ENCODE measurements at places on chromosomes 1 and 21.

DNA sequence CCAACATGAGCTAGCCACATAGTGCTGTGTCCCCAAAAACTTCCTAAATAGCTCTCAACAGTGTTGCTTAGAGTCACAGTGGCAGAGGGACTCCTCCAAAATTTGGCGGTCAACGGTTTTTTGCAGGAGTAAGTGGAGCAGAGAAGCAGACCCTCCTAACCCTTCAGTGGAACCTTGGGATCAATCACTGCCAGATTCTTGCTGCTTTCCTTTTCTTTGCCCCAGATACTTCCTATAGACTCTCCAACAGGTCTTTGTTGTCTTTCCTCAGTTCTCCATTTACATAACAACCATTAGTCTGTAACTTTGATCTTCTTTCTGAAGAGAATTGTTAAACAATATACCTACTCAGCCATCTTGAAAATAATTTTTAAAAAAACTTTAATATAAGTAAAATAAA lies 556.1 kb downstream of the BRINP3 start:
- no peak for DNase-seq

DNA sequence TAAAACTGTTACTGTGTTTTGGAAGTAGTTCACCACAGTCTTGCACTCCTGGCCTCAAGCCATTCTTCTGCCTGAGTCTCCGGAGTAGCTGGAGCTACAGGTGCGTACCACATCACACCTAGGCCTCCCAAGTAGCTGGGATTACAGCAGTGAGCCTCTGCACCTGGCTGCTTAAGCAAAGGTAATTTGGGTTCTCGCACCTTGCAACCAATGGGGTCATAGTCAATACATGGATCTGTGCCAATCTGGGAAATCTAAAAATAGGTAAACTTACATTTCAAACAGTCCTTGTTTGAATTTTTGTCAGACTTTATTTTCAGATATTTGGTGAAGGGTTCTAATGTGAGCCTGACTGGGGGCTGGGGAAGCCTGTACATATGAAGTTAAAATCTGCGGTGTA lies 466.5 kb downstream of the PCP4 start:
- DNase-seq: no peak

DNA sequence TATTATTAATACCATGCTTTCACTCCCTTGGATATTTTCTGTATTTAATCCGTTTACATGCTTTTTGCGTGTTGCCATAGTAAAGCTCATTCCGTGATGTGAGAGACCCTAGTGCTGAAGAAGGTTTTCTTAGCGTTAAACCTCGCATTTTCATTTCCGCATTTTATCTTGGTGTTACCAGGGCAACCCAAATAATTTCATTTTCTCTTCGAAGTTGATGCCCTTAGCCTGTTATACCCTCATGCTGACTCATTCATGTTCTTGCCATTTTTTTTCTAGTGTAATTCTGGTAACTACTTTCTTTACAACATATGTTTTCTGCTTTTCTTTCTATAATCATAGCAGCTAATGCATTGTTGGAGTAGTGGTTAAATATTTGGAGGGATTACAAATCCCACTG lies 37.2 kb downstream of the LRRC8C start:
- DNase-seq: no peak

DNA sequence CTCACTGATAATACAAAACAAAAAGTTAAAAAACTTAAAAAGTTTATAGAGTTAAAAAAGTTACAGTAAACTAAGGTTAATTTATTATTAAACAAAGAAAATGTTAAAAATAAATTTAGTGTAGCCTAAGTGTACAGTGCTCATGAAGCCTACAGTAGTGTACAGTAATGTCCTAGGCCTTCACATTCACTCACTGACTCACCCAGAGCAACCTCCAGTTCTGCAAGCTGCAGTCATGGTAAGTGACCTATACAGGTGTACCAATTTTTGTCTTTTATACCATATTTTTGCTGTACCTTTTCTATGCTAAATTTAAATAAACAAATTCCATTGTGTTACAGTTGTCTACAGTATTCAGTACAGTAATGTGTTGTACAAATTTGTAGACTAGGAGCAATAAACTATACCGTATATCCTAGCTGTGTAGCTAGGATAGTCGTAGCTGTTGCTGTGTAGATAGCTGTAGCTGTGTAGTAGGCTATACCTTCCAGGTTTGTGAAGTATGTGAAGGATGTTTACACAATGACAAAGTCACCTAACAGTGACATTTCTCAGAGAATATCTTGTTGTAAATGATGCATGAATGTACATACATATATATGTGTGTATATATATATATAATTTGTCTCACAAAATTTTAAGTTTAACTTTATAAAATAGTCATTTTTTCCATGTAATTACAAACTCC lies 140.2 kb downstream of the TGFB2 start:
- DNase-seq: no peak

- no peak for DNase-seq
Observed at GRCh38 chr1:155761736-155762405, 73.0 kb downstream of the DAP3 start.

DNA sequence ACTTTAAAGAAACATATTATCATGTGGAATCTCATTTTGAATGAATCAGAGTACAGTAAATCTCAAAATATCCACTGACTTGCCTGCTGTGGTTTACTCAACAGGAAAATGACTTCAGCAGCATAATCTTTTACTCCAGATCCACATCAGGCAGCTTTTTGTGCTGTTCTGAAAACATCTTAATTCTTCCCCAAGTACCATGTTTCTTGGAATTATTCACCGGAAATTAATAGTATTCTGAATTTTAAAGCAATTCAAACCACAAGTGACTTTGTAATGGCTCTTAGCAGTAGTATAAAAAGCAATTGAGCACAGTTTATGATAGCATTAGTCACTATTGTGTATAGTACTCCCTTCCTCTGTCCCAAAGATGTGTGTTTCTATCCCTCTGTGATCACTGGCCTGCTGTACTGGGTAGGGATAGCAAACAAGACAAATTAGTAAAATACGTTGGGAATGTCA lies 64.2 kb upstream of the ERRFI1 start:
- no peak for DNase-seq

- DNase-seq: no peak
Observed at GRCh38 chr1:93705892-93706500, 24.4 kb upstream of the BCAR3 start.

- DNase-seq: no peak
Observed at GRCh38 chr1:188261849-188262248, 1433.1 kb downstream of the PLA2G4A start.

- DNase-seq: peak; percentile 34
Observed at GRCh38 chr1:31183927-31184554, 55.6 kb downstream of the NKAIN1 start.

DNA sequence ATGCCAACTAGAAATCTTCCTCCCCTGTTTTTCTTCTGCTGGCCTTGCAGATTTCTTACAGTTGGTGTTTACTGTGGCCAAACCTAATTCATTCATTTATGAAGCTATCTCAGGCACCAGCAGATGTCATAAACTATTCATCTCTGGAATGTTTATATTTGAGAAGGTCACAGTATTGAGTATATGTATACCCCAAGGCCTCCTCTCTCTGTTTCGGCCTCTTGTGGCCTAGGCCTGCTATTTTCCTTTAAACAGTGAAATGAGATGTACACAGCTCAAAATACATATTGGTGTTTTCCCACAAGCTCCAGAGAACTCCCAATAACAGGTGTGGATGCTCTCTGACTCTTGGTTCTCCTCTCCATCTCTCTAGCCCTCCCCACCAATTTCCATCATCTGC lies 520.7 kb upstream of the CAMK1G start:
- no peak for DNase-seq

GRCh38 chr1:224506141-224506814 lies 71.7 kb upstream of the WDR26 start:
- DNase-seq: no peak

- DNase-seq: no peak
Observed at GRCh38 chr21:31204801-31205200, 139.3 kb downstream of the TIAM1 start.

GRCh38 chr1:9705337-9706093 lies 54.0 kb downstream of the PIK3CD start:
- DNase-seq: no peak

DNA sequence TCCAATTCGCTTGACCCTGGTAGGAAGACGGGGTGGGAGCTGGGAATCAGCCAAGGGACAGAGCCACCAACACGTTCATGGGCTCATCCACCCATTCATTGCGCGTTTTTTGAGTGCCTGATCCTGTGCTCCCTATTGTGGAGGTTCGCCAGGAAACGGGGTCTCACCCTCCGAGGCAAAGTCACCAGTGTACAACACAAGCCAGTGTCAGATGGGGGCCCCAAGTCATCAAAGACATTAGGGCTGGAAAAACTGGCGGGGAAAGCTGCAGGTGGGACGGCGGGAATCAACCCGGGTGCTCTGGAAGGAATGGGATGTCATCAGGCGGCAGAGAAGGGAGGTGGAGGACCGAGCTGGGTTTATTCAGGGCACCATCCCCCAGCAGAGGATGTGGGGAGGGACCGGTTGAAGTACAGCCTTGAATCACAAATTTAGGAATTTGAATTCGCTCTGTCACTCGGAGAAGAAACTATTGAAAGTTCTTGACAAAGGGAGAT lies 667 bp upstream of the NID1 start:
- DNase-seq: no peak

DNA sequence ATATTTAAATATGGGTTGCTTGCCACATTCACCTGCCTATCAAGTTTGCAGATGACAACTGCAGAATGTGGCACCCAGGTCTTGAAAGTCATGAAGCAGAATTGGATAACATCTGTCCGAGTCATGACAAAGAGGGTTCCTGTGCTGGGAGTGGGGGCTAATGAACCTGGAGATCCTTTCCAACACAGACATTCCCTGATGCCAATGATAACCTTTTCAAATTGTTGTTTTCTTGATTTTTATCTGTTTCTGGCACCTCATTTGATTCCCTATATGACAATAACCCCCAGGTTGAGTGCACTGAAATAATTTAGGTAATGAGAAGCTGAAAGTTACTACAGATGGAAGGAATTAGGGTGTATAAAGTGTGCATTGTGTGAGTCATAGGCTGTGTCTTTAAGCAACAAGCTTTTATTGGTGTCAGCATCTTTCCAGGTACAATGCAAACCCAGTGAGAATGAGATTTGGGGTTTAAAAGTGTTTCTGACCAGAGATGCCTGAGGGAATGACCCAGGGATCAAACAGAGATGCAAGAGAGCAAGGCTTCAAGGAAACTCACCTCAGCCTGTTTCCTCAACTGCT lies 32.0 kb upstream of the IL10 start:
- no peak for DNase-seq
